ENCODE measurements at places on chromosomes 4 and X.

DNA sequence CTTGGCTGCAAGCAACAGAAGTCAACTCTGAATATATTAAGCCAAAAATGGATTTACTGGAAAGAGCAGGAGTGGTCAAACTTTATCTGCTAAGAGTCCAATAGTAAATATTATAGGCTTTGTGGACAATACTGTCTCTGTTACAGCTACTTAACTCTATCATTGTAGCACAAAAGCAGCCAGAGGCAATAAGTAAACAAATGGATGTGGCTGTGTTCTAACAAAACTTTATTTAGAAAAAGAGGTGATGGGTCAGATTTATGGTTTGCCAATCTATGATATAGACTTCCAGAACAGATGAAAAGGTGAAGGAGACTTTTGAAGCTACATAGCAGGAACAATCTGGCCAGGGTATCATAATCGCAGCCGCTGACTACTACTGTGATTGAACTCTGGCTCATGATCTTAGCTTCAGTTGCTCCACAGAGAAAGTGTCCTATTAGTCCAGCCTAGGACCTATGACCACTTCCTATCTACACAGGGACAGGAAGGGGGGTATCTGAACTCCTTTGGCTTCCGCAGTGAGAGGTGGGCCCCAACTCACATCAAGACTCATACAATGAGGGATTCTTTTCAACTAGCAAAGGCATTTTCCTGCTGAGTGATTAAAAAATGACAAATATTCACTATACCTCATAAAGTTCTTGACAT, 154.9 kb downstream of the ATG4A start:
- DNase-seq: no peak

- no peak for DNase-seq
These were observed 614.6 kb downstream of the PPP4R3C start for GRCh38 chrX:26848511-26848910.

DNA sequence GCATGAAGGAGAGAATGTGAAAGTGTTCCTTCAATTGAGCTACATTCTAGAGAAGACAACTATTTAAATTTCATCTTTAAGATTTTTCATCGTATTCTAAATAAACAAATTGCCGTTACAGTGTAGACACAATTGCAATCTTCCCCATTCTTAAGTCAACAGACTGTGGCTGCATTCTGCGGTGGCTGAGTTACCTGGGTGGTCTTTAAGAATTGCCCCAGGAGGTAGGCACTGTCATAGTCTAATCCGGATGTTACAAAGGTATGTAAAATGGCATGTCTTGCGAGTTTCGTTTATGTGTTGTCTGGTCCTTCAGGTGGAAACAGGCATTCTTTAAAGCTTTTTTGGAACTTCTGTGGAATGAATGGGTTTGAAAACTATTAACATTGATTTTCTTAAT, 586.1 kb upstream of the PITX2 start:
- no peak for DNase-seq

- no peak for DNase-seq
These were observed 37.8 kb downstream of the LEF1 start for GRCh38 chr4:108130955-108131354.

- no peak for DNase-seq
These were observed 341.4 kb upstream of the INTU start for GRCh38 chr4:127291316-127291715.

DNA sequence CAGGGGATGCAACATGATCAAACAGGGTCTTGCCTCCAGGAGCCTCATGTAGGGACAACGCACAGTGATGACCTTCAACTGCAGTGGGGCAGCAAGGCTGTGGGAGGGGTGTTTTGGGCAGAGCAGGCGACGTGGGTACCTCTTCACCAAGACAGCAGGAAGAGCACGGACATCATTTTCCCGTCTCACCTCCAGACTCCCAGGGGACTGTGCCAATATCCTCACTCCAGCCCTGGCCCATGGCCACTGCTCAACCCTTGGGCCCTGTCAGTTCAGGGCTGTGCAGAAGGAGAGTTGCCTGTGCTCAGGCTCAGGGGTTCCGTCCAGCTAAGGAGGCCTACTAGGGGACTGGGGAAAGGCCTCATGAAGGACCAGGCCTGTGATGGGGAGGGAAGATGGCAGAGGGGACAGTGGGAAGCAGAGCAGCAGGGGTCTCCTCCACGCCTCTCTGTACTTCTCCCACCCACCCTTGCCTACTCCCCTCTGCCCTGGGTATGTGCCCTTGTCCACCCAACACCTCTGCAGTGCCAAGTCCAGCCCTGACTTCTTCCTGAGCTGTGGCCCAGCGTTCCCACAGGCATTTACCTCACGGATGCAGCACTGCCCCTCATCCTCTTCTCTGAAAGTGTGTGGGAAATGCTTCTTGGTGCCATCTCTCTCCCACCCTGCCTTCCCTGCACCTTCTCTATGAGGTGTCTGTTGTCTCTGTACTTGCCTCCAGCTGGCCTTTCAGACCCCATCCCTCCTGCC, 1.4 kb downstream of the IL9R start:
- no peak for DNase-seq

- DNase-seq: no peak
These were observed 77.7 kb downstream of the MAML3 start for GRCh38 chr4:140076307-140076706.

- DNase-seq: no peak
These were observed 419.5 kb downstream of the HNRNPD start for GRCh38 chr4:81954271-81954670.

DNA sequence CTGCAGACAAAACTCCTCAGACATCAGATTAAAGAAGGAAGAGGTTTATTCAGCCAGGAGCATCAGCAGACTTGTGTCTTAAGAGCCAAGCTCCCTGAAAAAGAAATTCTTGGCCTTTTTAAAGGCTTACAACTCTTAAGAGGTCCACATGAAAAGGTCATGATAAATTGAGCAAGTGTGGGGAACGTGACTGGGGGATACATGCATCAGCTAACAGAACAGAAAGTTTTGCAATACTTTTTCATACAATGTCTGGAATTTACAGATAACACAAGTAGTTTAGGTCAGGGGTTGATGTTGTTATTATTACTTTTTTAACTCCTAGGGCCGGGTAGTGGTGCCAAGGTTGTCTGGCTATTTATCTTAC, 55.6 kb upstream of the RBMX start:
- DNase-seq: no peak

GRCh38 chr4:95714571-95714970, 125.3 kb upstream of the PDHA2 start:
- DNase-seq: no peak

- DNase-seq: no peak
These were observed 43.2 kb downstream of the ASMT start for GRCh38 chrX:1658071-1658491.

GRCh38 chr4:68864438-68865187, 48.8 kb downstream of the UGT2B10 start:
- no peak for DNase-seq

- DNase-seq: no peak
These were observed 59.4 kb upstream of the RBPJ start for GRCh38 chr4:26261405-26261804.

DNA sequence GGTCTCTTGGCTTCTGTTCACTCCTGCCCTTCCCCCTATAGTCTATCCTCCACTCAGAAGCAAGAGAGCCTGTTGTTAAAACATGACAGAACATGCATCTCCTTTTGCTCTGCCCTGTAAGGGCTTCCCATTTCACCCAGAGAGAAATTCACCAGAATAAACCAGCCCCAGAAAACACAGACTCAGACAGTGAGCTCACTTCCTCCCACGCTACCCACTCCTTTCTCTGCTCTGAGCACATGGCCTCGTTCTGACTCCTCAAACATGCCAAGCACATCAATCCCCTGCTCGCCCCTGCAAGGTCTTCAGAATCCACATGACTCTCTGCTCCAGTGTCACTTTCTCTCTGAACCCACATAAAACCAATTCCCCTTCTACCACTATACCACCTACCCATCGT, 50.4 kb downstream of the MID1 start:
- no peak for DNase-seq

DNA sequence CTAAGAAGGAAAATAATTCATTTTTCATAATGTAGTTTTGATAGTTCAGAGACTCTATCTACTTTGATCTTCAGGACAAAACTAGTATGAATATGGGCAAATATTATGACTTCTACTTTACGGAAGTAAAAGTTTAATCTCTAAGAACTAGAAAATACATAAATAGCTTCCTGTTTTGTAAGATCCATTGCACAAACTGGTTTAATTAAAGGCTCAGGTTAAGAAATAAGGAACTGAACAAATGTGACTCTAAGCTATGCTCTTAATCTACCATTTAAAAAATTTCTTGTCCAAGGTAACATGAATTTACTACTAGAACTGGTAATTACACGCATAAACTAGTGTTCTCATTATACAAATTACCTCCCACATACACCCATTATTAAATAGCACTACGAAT, 360.6 kb downstream of the INPP4B start:
- no peak for DNase-seq

DNA sequence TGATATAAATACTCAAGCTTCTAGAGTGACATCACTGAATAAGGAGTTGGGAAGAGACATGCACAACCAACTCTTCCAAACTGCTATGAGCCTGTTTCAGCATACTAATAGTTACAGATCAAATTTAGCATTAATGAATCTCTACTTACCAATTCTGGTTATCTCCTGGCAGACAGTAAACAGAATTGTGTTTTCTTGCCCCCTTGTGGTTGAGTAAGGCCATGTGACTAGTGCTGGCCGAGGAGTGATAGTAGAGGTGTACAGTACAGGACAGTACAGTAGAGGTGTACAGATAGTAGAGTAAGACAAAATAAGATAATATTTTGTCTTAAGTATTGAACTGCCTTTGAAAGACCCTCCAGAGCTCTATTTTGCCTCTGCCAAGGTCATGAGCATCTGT, 681.4 kb downstream of the GABRG1 start:
- DNase-seq: no peak

DNA sequence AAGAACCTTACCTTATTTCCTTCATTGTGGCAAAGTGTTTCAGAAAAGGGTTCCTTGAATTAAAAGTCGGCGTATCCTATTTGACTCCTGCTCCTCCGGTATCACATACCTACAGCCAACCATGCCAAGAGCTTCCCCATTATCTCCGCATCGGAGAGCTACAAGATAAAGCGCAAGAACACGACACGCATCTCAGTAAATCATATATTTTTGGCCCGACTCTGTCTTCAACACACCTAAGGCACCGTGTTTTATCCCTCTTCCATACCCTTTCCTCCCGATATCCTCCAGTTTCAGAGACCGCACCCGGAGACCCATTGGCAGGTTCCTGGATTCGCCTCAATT, 497 bp upstream of the THAP9 start:
- no peak for DNase-seq

DNA sequence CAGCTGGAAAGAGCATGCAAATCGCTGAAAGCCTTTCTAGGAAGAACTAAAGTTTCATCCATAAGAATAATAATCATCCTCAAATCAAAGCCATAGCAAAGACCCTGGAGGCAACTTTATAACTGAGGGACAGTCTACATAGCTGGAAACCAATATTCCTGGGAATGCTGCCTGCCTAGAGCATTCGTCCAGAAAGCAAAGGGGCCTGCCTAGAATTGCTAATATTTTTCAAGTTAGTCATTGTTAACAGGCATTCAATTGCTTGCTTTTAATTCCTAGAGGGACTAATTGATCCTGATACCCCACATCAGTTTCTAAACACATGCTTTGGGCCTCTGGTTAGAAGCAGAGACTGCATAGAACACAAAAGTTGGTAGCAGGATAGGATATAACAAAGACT, 4.2 kb upstream of the PPARGC1A start:
- no peak for DNase-seq

DNA sequence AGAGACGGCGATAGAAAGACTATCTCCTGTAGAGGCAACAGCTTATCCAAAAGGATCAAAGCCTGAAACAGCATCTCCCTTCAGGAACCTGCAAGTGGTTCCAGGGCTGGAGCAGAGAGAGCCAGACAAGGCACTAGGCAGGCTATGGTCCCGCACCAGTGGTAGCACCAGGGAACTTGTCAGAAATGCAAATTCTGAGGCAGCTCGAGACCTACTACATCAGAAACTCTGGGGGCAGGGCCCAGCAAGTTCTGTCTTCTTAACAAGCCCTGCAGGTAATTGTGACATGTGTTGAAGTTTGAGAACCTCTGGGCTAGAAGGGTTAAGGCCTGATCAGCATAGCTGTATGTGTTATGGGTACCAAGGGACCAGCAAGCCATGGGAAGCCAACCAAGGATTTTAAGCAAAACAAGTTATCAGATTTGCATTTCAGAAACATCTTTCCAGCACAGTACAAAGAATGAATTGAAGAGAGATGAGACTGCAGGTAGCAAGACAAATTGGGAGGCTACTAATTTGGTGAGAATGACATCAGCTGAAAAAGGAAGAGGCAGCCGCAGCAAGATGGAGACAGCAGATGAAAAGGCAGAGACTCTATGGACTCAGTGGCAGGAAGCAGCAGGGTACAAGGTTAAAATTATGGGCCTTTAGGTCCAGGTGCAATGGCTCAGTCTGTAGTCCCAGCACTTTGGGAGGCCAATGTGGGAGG, 139.7 kb downstream of the TSPAN5 start:
- no peak for DNase-seq

- DNase-seq: no peak
These were observed 173.9 kb upstream of the FTHL17 start for GRCh38 chrX:31245714-31246113.

GRCh38 chr4:145177511-145177905, 2.9 kb downstream of the OTUD4 start:
- no peak for DNase-seq

GRCh38 chrX:91108761-91109160, 325.9 kb upstream of the PABPC5 start:
- no peak for DNase-seq

GRCh38 chr4:68995292-68995691, 43.7 kb upstream of the UGT2A3 start:
- no peak for DNase-seq

GRCh38 chr4:113153529-113154101, 104.2 kb downstream of the ANK2 start:
- DNase-seq: no peak

DNA sequence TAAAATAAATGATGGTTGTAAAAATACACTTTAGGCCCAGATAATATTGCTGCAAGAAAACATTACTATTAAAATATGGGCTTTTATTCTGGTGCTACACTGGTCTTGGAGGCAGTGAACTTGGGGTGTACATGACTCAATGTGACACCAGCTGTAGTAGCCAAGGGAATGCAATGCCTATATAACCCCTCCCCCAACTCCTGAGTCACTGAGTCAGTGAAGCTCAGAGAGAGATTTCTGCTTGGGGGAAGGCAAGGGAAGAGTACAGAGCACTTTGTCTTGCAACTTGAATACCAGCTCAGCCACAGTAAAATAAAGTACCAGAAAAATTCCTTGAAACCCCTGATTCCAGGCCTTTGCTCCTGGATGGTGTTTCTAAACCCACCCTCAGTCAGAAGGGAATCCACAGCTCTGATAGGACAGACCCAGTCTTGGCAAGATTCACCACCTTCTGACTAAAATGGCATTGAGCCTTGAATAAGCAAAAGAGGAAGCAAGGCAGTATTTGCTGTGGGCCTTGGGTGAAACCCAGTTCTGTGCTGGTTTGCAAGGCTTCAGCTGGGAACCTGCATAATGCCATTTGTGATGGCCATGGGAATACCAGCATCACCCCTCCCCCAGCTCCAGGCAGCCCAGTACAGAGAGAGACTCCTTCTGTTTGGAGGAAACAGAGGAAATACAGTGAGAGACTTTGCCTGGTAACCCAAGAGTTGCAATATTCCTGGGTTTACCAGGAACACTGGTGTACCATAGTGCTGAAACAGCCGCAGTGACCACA, 209.9 kb downstream of the IQCM start:
- DNase-seq: no peak

- no peak for DNase-seq
These were observed 15.3 kb downstream of the NOP14 start for GRCh38 chr4:2947926-2948325.

All from activated CD4-positive, CD25-positive, alpha-beta regulatory T cell treated with anti-CD3 and anti-CD28 coated beads, Interleukin-2, amount 50 U/mL, for 16 hours (primary cell).